Neuronal stem cell (in vitro differentiated cells): ENCODE measurements at places on chromosomes 2 and 18.

- DNase-seq: no peak
- no peaks in the 10 kb centered on the region for H3K27me3 ChIP-seq
- H3K27ac ChIP-seq: no peak overlapping the region
Observed at GRCh38 chr2:126222278-126222677, 433.7 kb upstream of the GYPC start.

DNA sequence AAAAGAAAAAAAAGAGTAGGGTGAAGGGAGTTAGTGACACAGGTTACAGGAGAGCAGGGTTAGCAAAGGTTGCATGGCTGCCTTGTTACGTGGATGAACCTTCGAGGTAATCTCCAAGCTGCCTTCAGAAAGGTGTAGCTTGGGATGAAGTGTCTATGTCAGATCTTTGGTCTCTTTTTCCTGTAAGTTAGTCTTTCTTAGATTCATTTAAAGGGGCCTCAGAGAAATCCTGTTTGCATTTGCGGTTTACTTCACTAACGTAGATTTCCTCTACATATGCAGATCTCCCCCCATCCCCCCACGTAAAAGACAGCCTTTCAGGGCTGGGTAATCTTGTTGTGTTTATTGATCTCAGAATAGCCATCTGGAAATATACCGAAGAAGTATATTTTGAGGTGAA, 83.7 kb downstream of the MTA3 start:
- no peak overlapping the region for H3K4me3 ChIP-seq
- no peak for DNase-seq
- no peak overlapping the region for H3K27ac ChIP-seq
- peaks cover 20% of the 10 kb centered on the region for H3K36me3 ChIP-seq
- no peaks in the 10 kb centered on the region for H3K27me3 ChIP-seq

DNA sequence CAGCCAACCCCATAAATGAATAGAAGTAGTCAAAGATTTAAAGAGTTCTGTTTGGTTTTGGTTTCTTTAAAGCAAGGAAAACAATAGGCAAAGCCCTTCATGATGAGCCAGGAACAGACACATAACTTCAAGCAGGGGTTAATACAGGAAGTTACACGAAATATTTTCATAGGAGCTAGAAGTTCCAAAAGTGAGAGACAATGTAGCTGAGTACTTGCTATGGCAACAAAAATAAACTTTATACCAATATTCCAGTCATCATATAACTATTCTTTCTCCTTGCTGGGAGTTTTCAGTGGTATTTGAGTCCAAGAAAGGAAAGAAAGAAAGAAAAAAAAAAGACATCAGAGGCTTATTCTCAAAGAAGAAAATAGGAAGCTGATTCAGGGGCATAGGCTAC, 56.2 kb downstream of the COBLL1 start:
- no peaks in the 10 kb centered on the region for H3K27me3 ChIP-seq
- no peaks in the 10 kb centered on the region for H3K36me3 ChIP-seq

DNA sequence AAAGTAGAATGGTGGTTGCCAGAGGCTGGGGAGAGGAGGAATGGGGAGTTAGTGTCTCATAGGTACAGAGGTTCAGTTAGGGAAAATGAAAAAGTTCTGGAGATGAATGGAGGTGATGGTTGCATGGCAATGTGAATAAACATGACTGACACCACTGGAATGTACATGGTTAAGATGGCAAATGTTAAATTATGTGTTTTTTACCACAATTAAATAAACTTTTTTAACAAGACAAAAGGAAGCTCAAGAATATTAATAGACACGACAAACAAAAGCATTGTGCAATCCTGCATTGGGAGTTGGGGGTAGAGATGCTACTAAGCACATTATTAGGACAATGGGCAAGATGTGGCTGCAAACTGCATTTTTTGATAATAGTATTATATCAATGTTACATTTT, 147.7 kb downstream of the TWIST2 start:
- no peak overlapping the region for H3K4me3 ChIP-seq
- no peak overlapping the region for H3K27ac ChIP-seq
- DNase-seq: no peak
- H3K4me1 ChIP-seq: no peaks in the 10 kb centered on the region

- no peak for DNase-seq
- no peaks in the 10 kb centered on the region for H3K36me3 ChIP-seq
- H3K4me3 ChIP-seq: no peak overlapping the region
- H3K4me1 ChIP-seq: no peaks in the 10 kb centered on the region
Observed at GRCh38 chr2:229408962-229409361, 137.9 kb upstream of the PID1 start.

GRCh38 chr2:191544461-191545062, 133.4 kb upstream of the NABP1 start:
- no peak overlapping the region for H3K27ac ChIP-seq
- no peak for DNase-seq
- no peaks in the 10 kb centered on the region for H3K4me1 ChIP-seq
- H3K27me3 ChIP-seq: no peaks in the 10 kb centered on the region

DNA sequence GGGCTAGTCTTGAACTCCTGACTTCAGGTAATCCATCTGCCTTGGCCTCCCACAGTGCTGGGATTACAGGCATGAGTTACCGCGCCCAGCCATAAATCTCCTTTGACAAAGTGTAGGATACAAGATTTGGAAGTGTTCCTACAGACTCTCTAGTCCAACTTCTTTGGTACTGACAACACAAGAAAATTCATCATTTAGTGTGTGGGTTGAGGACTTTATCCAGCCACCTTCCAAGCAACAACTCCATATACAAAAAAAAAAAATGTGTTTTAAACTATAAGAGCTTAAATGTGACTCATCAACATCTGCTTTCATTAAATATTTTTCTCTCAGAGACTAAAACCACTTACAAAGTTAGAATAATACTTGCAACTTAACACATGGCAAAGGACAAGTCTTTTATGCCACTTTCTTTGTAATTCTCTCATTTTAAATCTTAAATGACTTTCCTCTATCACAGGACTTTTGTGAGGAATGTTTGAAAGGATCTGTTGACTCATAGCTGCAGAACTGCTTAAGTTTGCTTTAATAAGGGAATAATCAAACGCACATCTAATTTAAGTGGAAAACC, 46.2 kb upstream of the ITGAV start:
- H3K4me1 ChIP-seq: peaks cover 7% of the 10 kb centered on the region
- H3K27me3 ChIP-seq: no peaks in the 10 kb centered on the region
- no peak for DNase-seq
- no peak overlapping the region for H3K4me3 ChIP-seq

DNA sequence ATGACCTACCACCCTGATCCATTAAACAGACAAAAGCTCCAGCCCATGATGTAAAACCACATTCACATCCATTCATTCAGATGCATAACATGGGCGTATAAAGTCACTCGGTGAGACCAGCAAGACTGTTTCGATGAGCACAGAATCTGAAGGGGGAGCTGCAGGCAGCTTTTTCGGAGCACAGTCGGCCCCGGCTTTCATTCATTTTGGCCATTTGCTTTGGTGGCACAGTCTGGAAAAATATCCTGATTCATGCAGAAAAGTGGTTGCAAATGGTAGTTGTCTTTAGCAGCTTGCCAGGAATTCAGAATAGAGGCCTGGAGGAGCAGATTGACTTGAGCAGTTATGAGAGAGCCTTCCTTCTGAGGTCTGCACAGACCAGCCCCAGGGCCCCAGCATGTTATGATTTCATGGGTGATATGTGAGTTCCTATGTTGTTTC, 11.2 kb downstream of the ARID5A start:
- H3K4me1 ChIP-seq: no peaks in the 10 kb centered on the region
- no peak for DNase-seq
- H3K4me3 ChIP-seq: no peak overlapping the region
- no peak overlapping the region for H3K27ac ChIP-seq
- no peaks in the 10 kb centered on the region for H3K27me3 ChIP-seq

DNA sequence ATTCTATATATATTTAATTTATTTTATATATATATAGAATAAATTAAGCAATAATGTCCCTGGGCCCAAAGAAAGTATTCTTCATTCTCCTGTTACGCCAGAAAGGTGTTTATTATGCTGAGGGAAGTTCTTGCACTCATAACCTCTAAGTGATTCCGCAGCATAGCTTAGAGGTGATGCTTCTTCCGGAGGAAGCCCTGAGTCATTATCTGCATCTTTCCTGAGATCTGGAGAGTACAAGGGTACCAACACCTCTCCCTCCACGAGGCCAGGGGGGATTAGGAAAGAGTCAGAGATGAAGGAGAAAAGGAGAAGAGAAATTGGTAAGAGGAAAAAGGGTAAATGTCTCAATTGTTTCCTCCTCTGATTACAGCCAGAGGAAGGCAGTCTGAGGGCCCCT, 43.1 kb upstream of the RTN4 start:
- no peaks in the 10 kb centered on the region for H3K36me3 ChIP-seq
- H3K27me3 ChIP-seq: no peaks in the 10 kb centered on the region
- no peak overlapping the region for H3K4me3 ChIP-seq
- H3K4me1 ChIP-seq: peaks cover 6% of the 10 kb centered on the region

- H3K4me3 ChIP-seq: no peak overlapping the region
- H3K4me1 ChIP-seq: peaks cover 32% of the 10 kb centered on the region
- DNase-seq: peak; percentile 41
- no peaks in the 10 kb centered on the region for H3K27me3 ChIP-seq
- no peak overlapping the region for H3K27ac ChIP-seq
Observed at GRCh38 chr2:223618172-223619035, 16.2 kb upstream of the SCG2 start.

GRCh38 chr2:9092383-9093282, 89.1 kb upstream of the MBOAT2 start:
- no peak overlapping the region for H3K4me3 ChIP-seq
- H3K27ac ChIP-seq: no peak overlapping the region
- no peak for DNase-seq
- no peaks in the 10 kb centered on the region for H3K36me3 ChIP-seq
- peaks cover 8% of the 10 kb centered on the region for H3K4me1 ChIP-seq
- H3K27me3 ChIP-seq: peaks cover 4% of the 10 kb centered on the region

- no peaks in the 10 kb centered on the region for H3K27me3 ChIP-seq
- peaks cover 90% of the 10 kb centered on the region for H3K36me3 ChIP-seq
Observed at GRCh38 chr2:36556842-36557241, 41.1 kb downstream of the FEZ2 start.

GRCh38 chr2:220394433-220394832, 767.0 kb downstream of the SLC4A3 start:
- no peak overlapping the region for H3K27ac ChIP-seq
- H3K4me3 ChIP-seq: no peak overlapping the region
- H3K27me3 ChIP-seq: no peaks in the 10 kb centered on the region
- H3K36me3 ChIP-seq: no peaks in the 10 kb centered on the region
- no peaks in the 10 kb centered on the region for H3K4me1 ChIP-seq

DNA sequence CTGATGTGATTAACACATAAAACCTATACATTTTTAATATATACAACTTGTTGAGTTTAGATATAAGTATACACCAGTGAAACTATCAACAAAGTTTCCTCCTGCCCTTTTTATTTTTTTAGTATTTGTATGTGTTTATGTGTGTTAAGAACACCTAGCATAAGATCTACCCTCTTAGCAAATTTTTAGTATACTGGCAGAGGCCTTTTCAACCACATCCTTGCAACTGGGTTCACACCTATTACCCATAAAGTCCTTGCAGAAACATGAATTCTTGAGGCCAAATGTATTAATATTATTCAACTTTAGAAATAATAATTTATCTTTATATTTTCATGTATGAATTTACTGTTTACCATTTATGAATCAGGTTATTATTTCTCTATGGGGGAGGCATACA, 119.7 kb upstream of the CRIM1 start:
- no peaks in the 10 kb centered on the region for H3K36me3 ChIP-seq
- no peaks in the 10 kb centered on the region for H3K27me3 ChIP-seq

DNA sequence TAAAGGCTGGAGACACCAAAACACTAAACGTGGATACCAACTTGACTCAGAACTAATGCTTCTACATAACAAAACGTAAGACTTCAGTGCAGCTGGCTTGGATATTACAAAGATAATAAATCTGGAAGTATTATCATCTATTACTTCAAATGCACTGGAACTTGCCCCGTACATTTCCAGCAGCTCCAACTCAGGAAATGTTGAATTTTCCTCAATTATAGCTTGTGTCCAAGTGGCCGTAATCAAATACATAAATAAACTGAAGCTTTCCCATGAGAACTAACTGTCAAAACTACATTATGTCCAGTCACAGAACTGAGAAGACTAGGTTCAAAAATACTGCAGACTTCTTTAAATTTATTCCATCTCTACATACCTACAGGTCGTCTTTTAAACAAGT, 6.2 kb downstream of the PDE1A start:
- no peaks in the 10 kb centered on the region for H3K27me3 ChIP-seq
- no peak overlapping the region for H3K27ac ChIP-seq
- no peak for DNase-seq
- H3K4me3 ChIP-seq: no peak overlapping the region
- H3K36me3 ChIP-seq: no peaks in the 10 kb centered on the region
- H3K4me1 ChIP-seq: no peaks in the 10 kb centered on the region

GRCh38 chr2:70030724-70031420, 56.4 kb upstream of the PCBP1 start:
- H3K4me3 ChIP-seq: no peak overlapping the region

GRCh38 chr2:56113382-56113975, 70.3 kb upstream of the CCDC85A start:
- DNase-seq: no peak
- H3K36me3 ChIP-seq: no peaks in the 10 kb centered on the region
- H3K27ac ChIP-seq: no peak overlapping the region
- peaks cover 10% of the 10 kb centered on the region for H3K4me1 ChIP-seq

DNA sequence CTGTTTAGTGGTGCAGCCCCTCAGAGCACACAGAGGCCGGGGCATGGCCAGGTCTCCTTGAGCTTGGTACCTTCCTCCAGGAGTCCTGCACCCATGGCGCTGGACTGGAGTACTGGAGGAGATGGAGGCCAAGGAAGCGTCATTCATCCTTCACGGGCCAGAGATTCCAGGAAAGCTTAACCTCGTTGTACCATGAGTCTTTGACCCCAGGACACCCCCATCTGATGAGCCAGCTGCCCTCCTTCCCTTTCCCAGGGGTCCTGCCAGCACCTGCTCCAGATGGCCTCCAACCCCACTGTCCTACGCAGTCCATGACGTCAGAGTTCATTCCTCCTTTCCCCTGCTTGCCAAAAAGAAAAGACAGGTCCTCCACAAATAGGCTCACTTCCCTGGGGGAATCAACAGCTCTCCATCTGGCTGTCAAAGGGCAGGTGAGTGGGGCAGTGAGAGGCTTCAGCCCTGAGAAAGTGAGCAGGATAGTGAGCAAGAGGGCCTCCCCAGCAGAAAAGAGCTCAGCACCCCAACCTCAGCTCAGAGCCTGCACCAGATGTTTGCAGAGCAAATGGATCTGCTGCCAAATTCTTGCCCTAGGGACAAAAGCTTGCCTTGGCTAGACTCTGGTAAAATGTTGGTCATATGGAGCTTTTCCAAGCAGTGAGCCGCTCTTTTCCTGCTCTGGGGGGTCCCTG, 4.5 kb upstream of the NPPC start:
- H3K27ac ChIP-seq: no peak overlapping the region

DNA sequence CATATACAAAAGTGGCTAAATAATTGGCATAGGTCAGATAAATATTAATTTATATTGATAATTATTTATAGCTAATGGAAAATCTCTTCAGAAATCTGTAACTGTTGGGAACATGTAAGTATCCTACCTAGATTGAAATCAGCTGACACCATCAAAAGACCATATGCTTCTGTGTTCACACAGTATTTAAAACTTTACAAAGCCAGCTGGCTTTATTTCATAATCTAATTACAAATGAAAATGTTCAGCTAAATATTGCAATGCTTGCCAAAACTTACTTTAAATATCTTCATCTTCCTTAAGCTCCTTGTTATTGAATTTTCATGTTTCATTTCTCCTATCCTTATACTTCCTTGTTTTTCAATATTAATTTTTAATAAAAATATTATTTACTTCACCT, 190.9 kb upstream of the DOK6 start:
- H3K4me1 ChIP-seq: no peaks in the 10 kb centered on the region
- no peaks in the 10 kb centered on the region for H3K36me3 ChIP-seq
- no peak overlapping the region for H3K27ac ChIP-seq
